ENCODE measurements at places on chromosomes 11 and 22. TPM values are rescaled to one million over a fixed set of nuclear protein-coding genes. Genes with fewer than 3 reads are reported as not detected.
A peak's percentile ranks its signal among the peaks of the same experiment; 100 is the strongest.

Gene ZP1
- 0.80 TPM for total RNA-seq

GRCh38 chr22:50696799-50697561 is 24.4 kb downstream of the SHANK3 start:
- no peak overlapping the region for H3K27ac ChIP-seq
- no peaks in the 10 kb centered on the region for H3K36me3 ChIP-seq
- peak overlapping the region; percentile 50 for H3K4me3 ChIP-seq
- H3K4me1 ChIP-seq: no peaks in the 10 kb centered on the region
- no peaks in the 10 kb centered on the region for H3K27me3 ChIP-seq

GRCh38 chr11:72646472-72646871 is 27.8 kb downstream of the PDE2A start:
- no peak overlapping the region for H3K4me3 ChIP-seq
- no peaks in the 10 kb centered on the region for H3K27me3 ChIP-seq
- no peaks in the 10 kb centered on the region for H3K36me3 ChIP-seq
- H3K4me1 ChIP-seq: no peaks in the 10 kb centered on the region
- no peak overlapping the region for H3K27ac ChIP-seq

DNA sequence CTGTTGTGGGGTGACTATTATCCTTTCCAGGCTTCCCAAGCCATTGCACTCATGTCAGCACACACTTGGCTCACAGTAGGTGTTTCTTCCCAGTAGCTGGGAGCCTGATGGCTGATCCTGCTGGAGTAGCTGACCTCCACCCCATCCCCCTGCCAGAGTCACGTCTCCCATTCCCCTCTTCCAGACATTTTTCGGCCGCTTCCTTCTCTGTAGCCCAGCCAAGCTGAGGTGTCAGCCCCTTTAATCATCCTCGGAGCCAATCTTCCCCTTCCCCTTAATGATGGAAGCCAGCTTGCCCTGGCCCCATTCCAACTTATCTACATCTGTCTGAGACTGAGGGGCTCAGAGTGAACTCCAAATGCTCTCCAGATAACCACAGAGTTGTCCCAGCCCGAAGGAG is 550.7 kb downstream of the MN1 start:
- DNase-seq: no peak
- H3K27me3 ChIP-seq: no peaks in the 10 kb centered on the region
- H3K36me3 ChIP-seq: no peaks in the 10 kb centered on the region
- no peak overlapping the region for H3K27ac ChIP-seq
- H3K4me3 ChIP-seq: no peak overlapping the region
- H3K4me1 ChIP-seq: no peaks in the 10 kb centered on the region

DNA sequence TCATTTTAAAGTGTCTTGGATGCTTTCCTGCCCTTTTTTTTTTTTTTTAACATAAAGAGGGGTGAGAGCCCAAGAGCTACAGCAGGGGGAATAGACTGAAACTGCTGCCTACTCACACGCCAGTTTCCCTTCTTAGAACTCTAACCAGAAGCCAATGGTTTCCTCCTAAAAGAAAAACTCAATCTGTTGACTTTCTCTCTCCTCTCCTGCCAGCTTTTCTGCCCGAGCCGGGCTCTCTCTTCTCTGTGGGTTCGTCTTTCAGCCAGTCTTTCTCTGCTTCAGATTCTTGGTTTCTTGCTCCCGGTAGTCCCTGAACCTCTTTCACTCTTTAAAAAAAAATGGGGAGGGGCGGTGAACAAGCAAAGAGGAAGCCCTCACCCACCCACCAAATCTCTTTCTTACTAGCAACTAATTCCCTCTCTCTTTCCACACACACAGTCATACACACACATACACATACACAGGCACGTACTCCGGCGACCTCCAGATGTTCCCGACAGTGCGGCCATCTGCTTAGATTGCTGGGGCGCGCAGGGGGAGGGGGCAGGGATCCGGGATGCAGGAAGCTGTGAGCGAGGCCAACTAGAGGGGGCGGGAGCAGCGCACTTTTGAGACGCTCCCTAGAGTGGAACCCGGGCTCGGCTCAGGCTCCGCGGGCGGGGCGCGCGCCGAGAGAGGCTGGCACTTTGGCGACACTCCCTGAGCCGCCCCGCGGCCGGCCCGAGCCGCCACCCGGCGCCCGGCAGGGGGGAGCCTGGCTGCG is 444 bp upstream of the TSKU start:
- H3K27me3 ChIP-seq: no peaks in the 10 kb centered on the region
- no peaks in the 10 kb centered on the region for H3K36me3 ChIP-seq
- peaks cover 2% of the 10 kb centered on the region for H3K4me1 ChIP-seq
- H3K27ac ChIP-seq: peak overlapping the region; percentile 93
- peak overlapping the region; percentile 80 for H3K4me3 ChIP-seq

GRCh38 chr11:78737891-78738290 is 163.2 kb upstream of the NARS2 start:
- no peak overlapping the region for H3K27ac ChIP-seq
- H3K36me3 ChIP-seq: no peaks in the 10 kb centered on the region
- H3K27me3 ChIP-seq: no peaks in the 10 kb centered on the region
- no peaks in the 10 kb centered on the region for H3K4me1 ChIP-seq
- H3K4me3 ChIP-seq: no peak overlapping the region

- no peaks in the 10 kb centered on the region for H3K4me1 ChIP-seq
- H3K36me3 ChIP-seq: no peaks in the 10 kb centered on the region
- no peak for DNase-seq
- H3K27ac ChIP-seq: no peak overlapping the region
- no peaks in the 10 kb centered on the region for H3K27me3 ChIP-seq
Measured at GRCh38 chr11:38796281-38796680, 2198.2 kb upstream of the RAG2 start.

DNA sequence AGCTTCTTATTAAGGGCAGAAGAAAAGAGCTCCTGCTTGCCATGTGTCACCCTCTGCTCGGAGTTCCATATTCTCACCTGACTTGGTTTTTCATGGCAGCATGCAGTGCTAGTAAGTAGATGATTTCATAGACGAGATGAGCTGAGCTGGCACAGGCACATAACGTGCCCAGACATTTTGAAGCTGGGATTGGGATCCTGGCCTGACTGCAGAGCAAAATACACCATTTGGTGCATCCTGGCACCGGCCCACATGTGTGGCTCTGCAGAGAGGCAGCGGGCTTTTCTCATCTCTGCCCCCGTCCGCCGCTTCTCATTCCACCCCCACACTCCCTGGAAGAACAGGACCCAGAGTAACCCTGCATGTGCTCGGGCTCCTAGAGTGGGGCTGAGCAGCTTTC is 24.8 kb downstream of the FAM118A start:
- H3K27me3 ChIP-seq: no peaks in the 10 kb centered on the region
- no peak overlapping the region for H3K4me3 ChIP-seq
- peak; percentile 53 for DNase-seq
- peaks cover 36% of the 10 kb centered on the region for H3K4me1 ChIP-seq

DNA sequence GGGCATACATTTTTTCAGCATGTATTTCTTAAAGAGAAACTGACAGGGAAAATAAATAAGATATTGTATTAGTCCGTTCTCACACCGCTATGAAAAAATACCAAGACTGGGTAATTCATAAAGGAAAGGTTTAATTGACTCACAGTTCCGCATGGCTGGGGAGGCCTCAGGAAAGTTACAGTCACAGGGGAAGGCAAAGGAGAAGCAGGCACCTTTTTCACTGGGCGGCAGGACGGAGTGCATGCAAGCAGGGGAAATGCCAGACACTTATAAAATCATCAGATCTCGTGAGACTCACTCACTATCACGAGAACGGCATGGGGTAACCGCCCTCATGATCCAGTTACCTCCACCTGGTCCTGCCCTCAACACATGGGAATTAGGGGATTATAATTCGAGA is 44.2 kb downstream of the PPFIA1 start:
- H3K4me3 ChIP-seq: no peak overlapping the region
- H3K27me3 ChIP-seq: no peaks in the 10 kb centered on the region
- no peaks in the 10 kb centered on the region for H3K36me3 ChIP-seq
- no peak overlapping the region for H3K27ac ChIP-seq
- DNase-seq: no peak
- H3K4me1 ChIP-seq: no peaks in the 10 kb centered on the region

Data from prostate gland (tissue), 2 donors.